ENCODE measurements at places on chromosomes 16 and 17.

GRCh38 chr17:73506470-73507435 is 137.5 kb downstream of the SDK2 start:
- DNase-seq, result no peak

DNA sequence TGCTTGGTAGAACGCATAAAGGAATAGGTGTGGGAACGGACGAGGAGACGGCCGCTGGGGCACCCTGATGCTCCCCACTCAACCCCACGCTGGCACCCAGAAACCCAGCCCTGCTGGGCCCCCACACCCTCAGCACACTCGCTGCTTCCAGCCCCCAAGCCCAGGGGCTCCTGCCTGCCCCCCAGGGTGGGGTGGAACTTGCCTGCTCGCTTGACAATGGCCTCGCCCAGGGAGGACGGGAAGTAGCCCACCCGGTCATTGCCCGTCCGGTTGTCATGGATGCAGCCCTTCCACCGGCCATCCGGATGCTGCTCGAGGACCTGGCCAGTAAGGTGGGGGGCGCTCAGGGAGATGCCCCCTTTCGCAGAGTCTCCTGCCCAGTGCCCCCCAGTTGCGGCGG is 9.9 kb downstream of the CASKIN1 start:
- no peak for DNase-seq

- no peak for DNase-seq
These were observed 6.8 kb upstream of the MPRIP start for GRCh38 chr17:17035490-17035889.

GRCh38 chr17:48541036-48541576 is 3.8 kb downstream of the HOXB2 start:
- DNase-seq, result no peak

- no peak for DNase-seq
These were observed 158.6 kb downstream of the PMP22 start for GRCh38 chr17:15106540-15106939.
